ENCODE measurements at places on chromosomes 16 and 17.

DNA sequence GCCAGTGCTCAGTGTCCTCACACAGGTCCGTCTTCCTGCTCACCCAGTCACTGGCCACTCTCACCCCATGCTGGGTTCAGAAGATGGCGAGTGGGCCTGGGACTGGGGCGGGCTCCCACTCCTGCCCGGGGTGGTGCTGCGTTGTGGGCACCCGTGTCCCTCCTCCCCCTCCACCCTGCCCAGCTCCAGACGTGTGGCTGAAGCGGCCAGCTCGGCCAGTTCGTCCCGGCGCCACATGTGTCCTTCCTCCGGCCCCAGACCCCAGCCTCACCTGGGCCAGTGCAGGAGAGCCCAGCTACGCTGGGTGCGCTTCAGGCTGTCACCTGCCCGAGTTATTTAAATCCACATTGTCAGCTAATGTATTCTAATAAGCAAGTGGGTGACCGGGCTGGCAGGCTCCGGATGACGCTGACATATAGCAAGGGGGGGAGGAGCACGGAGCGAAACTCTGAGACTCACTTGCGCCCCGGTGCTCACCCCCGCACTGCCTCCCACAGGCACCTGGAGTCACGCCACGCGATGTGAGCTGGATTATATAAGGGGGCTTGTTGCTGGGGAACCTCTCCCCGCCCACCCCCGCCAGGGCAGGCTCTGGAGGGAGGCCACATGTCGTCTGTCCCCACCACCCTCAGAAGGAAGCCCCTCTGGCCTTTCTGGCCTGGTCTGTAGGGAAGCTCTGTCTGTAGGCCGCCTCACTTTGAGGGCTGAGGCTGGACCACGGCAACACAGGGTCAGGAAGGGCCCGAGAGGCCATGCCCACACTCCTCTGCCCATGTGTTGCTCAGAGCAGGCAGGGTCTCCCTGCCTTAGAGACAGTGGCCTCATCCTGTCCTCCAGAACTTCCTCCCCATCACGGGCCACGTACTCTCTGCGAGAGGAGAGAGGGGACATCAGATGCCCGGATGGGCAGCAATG, 7.1 kb upstream of the BAIAP2 start:
- DNase-seq = no peak

- no peak for DNase-seq
Observed at GRCh38 chr16:79560318-79560717, 40.2 kb downstream of the MAF start.

GRCh38 chr16:16890964-16891363, 512.0 kb downstream of the NPIPA7 start:
- no peak for DNase-seq

DNA sequence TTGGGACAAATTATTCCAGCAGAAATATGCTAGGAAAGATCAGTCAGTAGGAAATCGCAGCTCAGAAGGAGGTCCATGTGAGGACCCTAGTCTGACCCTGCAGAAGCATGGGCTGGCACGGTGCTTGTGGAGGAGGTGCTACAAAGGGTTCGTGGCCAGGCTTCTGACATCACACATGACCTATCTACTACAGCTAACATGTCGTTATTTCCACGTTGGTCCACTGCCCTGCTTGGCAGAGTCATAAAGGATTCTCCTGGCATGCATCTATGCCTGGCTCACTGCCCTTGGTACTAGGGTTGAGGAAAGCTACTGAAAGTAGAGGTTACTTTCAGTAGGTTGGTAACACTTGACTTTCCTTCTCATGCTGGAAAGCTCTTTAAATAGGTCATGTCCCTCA, 118.1 kb upstream of the SHISA6 start:
- DNase-seq = no peak

GRCh38 chr16:84726079-84726668, 26.4 kb downstream of the USP10 start:
- DNase-seq = peak; percentile 68

DNA sequence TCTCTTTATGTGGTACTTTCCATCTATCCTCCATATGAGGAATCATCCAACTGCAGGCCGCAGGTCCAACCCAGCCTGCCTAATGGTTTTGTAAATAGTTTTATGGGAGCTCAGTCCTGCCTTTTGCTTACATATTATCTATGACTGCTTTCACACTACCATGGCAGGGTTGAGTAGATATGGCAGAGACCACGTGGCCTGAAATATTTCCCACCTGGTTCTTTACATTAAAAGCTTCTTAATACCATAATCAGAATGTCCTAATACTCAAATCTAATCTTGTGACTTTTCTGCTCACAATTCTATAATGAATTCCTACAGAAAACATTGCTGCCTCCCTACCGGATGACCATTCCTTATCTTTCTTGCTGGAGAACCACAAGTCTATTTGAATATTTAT, 71.7 kb downstream of the SHCBP1 start:
- DNase-seq = no peak

DNA sequence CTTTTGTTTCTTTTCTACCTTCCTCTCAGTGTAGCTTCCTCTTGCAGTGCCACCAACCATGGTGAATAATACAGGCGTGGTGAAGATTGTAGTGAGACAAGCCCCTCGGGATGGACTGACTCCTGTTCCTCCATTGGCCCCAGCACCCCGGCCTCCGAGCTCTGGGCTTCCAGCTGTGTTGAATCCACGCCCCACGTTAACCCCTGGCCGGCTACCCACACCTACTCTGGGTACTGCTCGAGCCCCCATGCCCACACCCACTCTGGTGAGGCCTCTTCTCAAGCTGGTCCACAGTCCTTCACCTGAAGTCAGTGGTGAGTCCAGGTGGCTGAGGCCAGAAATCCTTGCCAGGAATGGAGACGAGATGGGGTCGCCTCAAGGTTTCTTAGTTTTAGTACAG, 23.9 kb downstream of the SRCAP start:
- DNase-seq = no peak

GRCh38 chr17:78313735-78314648, 45.9 kb downstream of the SOCS3 start:
- peak; percentile 61 for DNase-seq

- DNase-seq = no peak
Observed at GRCh38 chr17:75695141-75695829, 26.0 kb upstream of the ITGB4 start.

DNA sequence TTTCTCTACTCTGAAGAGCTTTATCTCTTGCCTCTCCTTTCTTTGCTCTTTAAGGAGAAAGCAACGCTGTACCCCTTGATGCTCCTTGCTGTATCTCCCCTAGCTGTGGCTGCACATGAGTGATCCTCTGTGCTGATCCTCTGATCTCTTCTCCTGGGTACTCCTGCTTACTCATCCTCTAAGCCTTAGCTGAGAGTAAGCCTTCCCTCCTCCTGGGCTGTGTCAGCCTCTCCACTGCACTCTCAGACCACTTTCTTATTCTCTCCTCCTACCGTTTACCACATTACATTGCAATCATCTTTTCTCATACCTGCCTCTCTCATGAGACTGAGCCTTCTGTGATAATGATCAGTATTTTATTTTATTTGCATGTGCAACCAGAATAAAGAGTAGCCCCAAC, 25.1 kb downstream of the SOX9 start:
- no peak for DNase-seq

DNA sequence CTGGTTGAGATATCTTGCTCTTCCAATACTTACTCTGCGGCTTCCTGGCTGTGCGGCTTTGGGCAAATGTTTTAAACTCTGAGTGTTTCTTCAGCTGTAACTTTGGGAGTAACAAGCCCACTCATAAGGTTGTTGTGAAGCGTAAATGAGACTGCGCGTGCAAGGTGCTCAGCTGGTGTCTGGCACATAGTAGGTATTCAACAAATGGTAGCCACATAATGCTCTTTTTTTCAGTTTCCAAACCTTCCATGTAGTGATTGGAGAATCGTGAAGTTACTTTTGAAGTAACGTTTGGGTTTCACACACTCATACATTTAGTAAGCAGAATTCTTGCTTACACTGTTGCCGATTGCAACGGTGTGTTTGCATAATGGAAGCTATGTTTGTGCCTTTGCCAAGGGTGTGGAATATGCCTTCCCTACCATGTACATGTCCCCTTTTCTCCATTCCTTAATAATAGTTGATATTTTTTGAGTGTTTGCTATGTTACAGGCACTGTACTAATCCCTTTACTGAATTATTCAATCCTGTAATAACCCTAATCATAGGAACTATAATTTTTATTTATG, 829 bp downstream of the DHRS7B start:
- DNase-seq = no peak

DNA sequence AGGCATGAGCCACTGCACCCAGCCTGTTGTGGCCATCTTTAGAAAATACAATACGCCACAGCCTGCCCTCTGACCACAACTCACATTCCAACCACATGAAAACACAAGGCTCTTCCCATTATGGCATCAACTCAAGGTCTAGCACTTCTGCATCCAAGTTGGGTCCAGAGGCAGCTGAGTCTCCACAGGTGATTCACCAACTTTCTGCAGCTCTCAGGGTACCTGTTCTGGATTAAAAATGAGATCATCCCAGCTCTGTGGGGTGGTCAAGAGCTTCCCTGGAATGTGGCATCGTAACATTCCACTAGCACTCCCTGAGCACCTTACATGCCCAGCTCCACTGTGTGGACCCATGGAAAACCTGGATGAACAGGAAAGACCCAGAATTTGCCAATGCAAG, 9.9 kb upstream of the GUCY2D start:
- no peak for DNase-seq

DNA sequence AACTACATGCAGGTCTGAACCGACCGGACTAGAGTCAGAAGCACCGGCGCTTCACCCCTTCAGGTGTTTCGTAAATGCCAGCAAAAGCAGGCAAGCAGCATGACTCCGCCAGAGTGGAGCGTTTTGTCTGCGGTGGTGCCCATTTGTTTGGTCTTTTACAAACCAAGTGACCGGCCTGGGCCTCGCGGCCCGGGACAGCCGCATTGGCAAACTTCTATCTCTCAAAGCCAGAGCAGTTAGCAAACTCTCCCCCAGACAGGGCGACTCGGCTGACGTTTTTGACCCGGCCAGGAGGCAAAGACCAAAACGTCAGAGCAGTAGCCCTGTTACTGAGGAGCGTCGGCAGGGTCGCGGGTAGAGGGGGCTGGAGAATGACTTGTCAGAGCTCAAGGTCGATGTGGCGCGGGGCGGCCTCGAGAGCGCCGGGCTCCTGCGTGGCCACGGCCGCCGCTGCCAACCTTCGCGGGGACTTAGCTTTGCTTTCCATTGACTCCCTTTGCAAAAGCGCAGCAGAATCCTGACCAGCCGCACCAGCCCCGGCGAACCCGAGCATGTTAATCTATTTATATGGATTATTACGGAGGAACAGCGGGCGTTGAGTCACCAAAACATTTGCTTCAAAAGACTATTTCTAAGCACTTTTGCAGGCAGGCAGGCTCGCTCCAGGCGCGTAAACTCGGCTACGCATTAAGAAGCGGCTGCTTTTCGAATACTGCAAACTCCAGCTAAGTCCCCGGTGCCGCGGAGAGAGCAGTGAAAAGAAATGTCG, 763 bp upstream of the SOX9 start:
- no peak for DNase-seq
